ENCODE measurements at places on chromosomes 11 and 22. TPM values are rescaled to one million over a fixed set of nuclear protein-coding genes. Genes with fewer than 3 reads are reported as not detected.

GRCh38 chr11:131710511-131710910, 340.1 kb downstream of the NTM start:
- no peak for DNase-seq

DNA sequence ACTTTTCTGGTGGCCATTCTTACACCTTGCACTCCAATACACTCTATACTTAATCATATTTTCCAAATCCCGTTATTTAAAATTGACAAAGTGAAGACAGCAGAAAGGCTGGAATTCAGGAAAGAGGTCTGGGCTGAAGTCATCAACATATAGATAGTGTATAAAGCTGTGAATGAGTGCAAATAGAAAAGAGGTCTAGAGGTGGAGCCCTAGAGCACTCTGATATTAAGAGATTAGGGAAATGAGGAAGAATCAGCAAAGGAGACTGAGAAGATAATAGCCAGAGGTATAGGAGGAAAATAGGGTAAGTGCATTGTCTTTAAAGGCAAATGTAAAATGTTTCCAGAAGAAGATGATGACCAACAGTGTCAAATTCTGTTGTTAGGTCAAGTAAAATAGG, 7.9 kb downstream of the CTR9 start:
- no peak for DNase-seq

DNA sequence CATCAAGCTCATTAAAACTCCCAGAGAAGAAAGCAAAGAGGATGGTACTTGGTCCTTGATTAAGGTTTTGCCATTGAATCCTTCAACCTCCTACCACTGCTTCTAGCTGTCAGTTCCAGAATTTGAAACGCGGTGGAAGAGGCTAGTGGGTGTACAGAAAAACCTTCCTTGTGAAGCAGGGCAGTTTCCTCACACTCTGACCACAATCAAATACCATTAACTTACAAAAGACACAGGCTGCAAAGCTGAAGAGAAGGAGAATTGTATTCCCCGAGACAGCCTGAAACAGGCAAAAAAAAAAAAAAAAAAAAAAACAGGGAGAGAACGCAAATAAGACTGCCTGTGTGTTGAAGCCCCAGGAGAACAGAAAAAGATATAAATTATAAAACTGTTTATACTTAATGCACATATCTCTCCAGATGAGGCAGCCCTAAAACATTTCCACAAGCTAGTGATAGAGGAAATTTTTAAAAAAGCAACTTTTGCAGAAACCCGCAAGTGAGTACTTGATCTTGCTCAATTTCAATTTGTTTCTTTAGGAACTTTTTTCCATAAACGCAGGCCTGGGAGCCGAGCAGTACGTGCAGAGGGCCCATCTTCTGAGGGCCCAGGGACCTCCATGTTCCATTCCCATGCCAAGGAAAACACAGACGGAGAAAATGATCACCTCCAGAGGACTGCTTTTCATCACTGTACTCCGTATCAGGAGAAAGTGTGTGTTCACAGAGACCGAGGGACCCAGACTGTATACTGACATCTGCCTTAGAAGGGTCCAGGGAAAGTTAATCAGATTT, 218.7 kb upstream of the BLID start:
- DNase-seq, result no peak

DNA sequence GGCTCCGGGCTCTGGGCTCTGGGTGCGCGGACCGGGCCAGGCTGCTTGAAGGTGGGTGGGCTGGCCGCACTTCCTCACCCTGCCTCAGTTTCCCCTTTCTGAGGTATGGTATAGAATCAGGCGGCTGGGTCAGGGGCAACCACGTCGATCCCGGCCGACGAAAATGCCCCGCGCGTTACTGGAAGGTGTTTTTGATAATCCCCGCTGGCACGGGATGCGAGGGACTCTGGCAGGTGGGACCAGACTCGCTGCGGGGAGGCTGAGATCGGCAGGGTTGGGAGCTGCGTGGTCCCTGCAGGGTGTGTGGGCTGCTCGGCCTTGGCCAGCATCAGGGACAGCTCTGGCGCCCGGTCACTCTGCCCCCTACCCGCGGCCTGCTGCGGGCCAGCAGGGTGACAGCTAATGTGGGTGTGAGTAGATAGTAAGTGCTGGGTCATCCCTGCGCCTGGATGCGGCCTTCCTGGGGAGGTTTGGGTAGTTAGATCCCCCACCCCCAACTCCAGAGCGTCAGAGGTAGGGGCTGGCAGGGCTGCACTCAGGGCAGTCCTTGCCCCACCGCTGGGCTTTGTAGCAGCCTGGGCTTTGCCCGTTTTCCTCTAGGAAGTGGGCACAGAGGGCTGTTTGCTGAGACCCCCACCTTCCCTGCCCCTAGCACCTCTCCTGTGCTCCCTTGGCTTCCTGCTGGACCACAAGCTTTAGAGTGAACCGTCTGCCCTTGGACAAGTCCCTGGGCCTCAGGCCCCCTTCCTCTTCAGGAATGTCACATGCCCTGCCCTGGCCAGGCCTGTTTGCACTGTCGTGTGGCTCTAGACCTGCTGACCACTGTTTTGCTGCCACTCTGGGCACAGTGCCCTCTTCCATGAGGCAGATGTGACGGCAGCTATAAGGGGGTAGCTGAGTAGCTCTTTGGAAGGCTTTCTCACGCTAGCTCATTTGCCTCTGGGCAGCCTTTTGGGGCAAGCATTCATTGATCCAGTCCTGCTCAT, 579 bp downstream of the TANGO2 start:
- peak; percentile 82 for DNase-seq

- DNase-seq, result no peak
These were observed 321.0 kb downstream of the TBC1D22A start for GRCh38 chr22:47083379-47083986.

- no peak for DNase-seq
These were observed 93.8 kb upstream of the DDI1 start for GRCh38 chr11:103942646-103943045.

DNA sequence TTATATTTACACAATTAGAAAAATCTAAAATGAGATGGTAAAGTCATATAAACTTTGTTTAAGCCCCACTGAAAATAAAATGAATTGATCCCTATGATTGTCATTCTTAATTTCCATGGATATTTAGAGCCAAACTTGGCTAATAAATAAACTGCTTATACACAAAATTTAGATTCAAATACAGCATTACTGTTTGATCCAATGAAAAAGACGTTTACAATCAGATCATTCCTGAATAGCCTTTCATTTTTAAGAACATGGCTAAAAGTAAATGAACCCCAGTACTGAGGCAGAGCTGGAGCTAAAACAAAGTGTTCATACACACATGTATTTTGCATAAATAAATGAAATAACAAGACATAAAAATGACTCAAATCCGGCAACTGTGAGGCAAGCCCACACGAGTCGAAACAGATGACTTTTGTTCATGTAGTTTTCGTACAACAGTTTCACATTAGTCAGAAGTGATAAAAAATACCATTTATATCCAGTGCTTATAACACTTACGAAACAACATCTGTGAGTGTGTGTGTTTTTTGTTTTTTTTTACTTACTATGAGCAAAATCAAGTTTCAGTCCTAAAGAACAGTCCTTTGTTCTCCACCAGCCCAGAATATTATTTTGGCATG, 386.5 kb downstream of the SOX6 start:
- DNase-seq, result peak; percentile 72

- no peak for DNase-seq
These were observed 942.3 kb downstream of the NTM start for GRCh38 chr11:132312701-132313111.

GRCh38 chr11:120912504-120912903, 111.4 kb upstream of the TBCEL start:
- no peak for DNase-seq

DNA sequence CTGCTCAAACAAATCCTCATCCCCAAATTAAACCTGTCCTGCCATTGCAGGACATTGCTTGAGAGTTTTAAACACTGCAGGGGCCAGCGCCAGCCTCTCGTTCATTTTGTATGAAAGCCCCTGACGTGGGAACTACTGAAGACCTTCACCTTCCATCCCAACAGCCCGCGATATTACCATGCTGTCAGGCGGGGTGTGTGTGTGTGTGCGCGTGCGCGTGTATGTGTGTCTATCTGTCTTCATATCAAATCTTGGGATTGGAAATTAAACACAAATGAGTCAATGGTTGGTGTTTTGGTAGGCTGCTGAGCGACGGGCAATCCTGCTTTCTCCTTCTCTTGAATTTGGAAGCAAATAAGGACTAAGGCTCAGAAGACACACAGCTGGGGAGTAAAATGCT, 776.9 kb downstream of the TBC1D22A start:
- no peak for DNase-seq

DNA sequence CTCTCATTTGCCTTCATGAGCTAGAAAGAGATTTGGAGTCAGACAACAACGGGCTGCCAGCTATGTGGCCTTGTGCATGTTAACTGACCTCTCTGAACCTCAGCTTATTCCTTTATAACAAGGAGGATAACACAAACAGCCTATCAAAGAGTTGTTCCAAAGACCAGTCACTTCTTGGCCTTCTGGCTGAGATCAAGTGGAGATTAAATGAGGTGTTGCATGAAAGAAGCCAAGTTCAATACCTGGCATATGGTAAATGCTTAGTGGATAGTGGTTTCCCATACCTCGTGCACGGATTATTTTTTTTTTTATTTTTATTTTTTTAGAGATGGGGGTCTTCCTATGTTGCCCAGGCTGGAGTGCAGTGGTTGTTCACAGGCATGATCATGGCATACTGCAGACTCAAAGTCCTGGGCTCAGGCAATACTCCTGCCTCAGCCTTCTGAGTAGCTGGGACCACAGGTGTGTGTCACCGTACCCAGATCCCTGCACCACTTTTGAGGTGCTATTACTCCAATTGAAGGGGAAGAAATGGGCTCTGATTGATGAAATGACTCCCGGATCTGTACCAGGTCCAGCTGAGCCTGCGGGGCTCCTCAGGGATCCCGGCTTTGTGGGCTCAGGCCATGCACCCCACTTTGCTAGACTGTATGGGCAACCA, 4.9 kb downstream of the LGALS1 start:
- no peak for DNase-seq

GRCh38 chr22:41636467-41636866, 15.4 kb downstream of the XRCC6 start:
- peak; percentile 62 for DNase-seq

The C11orf42 gene
- total RNA-seq, result not detected

The TPBGL gene
- 0.15 TPM for total RNA-seq

The UPK3A gene
- total RNA-seq, result not detected

The OR5B12 gene
- not detected for total RNA-seq

The DEUP1 gene
- total RNA-seq, result not detected

The PRR33 gene
- 0.33 TPM for total RNA-seq

The GAL gene
- not detected for total RNA-seq

The LDHAL6A gene
- total RNA-seq, result not detected

The INPP5J gene
- total RNA-seq, result 26.3 TPM

The GAS2L1 gene
- total RNA-seq, result 28.0 TPM

The HBE1 gene
- not detected for total RNA-seq

The ARHGAP20 gene
- 0.86 TPM for total RNA-seq
